ENCODE measurements at places on chromosomes 5 and 9. TPM values are rescaled to one million over a fixed set of nuclear protein-coding genes. Genes with fewer than 3 reads are reported as not detected.

GRCh38 chr9:86361176-86361575 is 7.0 kb upstream of the TUT7 start:
- DNase-seq, result no peak

- no peak for DNase-seq
These were observed 306.2 kb upstream of the PUM3 start for GRCh38 chr9:3150074-3150473.

GRCh38 chr5:135373736-135374515 is 25.1 kb downstream of the MACROH2A1 start:
- no peak for DNase-seq

DNA sequence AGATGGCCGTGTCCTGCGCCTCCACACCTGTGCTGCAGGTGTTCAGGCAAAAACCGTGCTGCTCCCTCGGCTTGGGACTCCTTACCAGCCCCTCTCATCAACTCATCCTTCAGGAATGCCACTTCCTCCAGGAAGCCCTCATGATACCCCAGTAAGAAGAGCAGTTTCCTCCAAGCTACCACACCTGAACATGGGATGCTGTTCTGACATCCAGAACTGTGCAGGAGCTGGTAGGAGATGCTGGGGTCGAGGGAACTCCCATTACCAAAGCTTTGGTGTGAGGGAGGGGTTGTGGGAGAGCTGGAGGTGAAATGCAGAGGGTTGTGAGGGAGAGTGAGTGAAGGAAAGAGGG is 18.9 kb downstream of the CARD19 start:
- no peak for DNase-seq

GRCh38 chr5:173839117-173839713 is 48.9 kb upstream of the CPEB4 start:
- no peak for DNase-seq

DNA sequence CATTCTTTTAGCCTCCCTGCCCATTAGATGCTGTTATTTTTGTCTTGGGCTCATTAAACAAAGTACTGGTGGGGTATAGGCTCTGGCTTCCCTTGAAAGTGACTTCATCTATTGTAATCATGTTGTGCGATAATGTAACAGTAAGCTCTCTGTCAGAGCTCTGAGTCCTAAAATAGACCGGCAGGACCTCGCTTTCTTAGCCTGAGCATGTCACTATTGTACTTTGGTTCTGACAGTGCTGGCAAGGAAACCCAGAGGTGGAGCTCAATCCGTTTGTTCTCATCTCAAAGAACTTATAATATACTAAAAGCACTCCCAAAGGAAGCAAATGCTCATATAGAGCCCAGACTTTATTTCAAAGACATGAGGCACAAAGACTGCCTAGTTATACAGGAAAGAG is 339.1 kb upstream of the CCNH start:
- no peak for DNase-seq

- peak; percentile 61 for DNase-seq
These were observed 15.3 kb downstream of the TRMO start for GRCh38 chr9:97907046-97907445.

DNA sequence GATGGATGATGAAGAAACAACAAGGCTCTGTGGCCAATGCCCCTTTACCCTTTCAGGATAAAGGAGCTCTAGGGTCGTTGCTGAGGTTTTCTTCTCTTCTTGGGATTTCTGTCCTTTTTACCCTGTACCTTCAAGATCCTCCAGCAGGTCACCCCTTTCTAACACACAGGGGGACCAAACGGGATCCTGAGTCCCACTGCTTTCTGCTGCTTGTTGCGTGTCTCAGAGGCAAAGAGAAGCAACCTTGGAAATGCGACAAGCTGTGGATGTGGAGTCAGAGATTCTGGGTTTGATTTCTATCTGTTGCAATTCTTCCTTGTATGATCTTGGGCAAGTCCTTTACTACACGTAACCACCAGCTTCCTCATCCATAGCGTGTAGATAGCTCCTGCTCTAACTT is 20.5 kb downstream of the GLRA1 start:
- DNase-seq, result no peak

DNA sequence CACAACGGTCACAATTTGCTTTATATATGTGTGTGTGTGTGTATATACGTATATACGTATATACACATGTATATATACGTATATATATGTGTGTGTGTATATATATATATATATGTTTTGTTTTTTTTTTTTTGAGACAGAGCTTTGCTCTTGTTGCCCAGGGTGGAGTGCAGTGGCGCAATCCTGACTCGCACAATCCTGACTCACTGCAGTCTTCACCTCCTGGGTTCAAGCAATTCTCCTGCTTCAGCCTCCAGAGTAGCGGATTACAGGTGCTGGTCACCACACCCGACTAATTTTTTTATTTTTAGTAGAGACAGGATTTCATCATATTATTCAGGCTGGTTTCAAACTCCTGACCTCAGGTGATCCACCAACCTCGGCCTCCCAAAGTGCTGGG is 3.1 kb downstream of the RNF38 start:
- DNase-seq, result no peak

- no peak for DNase-seq
These were observed 97.4 kb downstream of the TMC1 start for GRCh38 chr9:72618811-72619210.

DNA sequence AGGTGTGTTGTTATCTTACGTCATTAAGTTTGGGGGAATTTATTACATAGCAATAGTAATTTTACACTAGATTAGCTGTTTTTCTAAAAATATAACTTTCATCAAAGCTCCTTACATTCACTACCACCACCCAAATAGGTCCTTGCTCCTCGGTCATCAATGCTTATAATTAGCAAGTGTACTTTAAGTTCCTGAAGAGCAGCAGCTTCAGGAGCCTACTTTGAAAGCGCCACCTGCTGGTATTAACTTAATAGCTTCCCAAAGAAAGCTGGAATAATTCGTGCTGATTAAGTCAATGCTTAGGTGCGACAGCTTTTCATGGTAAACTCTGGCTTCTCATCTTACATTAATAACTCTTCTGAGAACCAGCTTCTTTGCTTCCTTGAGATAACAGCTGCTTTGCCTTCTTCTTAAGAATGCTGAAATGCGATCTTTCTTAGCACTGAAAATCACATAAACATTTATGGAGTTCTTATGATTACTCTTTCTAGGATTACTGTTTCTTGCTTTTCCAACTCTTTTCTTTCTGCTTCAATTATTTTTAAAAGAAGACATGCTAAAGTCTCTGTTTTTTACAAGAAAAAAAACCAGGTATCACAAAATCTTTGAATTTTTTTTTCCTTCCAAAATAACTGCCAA is 10.0 kb upstream of the C5 start:
- no peak for DNase-seq

- DNase-seq, result no peak
These were observed 24.7 kb upstream of the LECT2 start for GRCh38 chr5:135979510-135979909.

GRCh38 chr9:104091708-104092107 is 2.4 kb upstream of the SMC2 start:
- no peak for DNase-seq

DNA sequence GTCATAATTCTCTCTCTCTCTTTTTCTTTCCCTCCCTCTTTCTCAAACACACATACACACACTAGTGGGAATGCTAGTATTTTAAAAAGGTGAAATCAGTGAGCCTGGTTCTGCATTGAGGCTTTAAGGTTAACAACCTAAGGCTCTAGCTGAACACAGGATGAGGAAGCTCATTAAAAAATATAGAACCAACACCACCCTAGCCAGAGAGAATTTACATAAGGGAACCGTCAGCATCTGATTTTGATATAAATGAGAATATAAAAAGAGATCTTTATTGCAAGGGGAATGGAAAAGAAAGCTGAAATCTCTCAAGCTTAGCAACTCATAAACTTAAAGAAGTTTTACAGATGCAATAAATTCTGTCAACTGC is 100.5 kb downstream of the MAMDC2 start:
- DNase-seq, result no peak

DNA sequence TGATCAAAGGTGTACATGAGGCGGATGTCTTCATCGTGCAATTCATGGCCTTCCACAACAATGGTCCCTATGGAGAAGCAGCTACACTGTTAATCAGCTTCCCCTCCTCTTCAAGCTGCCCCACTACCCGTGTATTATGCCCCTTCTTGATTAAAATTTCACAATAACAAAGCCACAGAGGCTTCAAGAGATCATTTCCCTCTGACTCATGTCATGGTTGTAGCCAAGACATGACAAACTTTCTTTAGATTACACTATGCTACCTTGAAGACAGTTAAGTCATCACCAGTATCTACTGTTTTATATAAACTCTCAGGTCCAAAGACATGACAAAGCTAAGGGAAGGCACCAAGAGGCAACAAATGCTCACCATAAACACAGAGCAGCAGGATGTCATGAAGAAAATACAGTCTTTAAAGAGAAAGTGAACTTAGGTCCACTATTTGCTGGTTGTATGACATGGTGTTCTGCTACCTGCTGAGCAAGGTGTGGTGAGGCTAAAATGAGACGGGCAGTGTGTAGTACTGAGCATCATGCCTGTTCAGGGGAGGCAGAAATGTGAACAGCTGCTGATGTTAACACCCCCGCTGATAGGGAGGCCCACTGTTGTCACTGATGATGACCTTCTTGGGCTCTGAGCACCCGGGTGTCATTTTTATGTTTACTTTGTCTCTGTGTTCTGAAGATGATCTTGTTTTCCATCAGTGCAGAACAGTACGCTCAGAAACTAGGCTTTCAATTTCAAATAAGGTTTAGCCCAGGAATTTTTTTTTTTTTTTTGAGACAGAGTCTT is 48.3 kb downstream of the IARS1 start:
- DNase-seq, result no peak

GRCh38 chr5:74579215-74579614 is 61.3 kb downstream of the ENC1 start:
- no peak for DNase-seq

- no peak for DNase-seq
These were observed 16.3 kb downstream of the AKNA start for GRCh38 chr9:114371343-114371944.

- DNase-seq, result no peak
These were observed 201.2 kb downstream of the EBF1 start for GRCh38 chr5:158898185-158899177.

GRCh38 chr5:131952301-131952857 is 6.9 kb upstream of the MEIKIN start:
- DNase-seq, result no peak

DNA sequence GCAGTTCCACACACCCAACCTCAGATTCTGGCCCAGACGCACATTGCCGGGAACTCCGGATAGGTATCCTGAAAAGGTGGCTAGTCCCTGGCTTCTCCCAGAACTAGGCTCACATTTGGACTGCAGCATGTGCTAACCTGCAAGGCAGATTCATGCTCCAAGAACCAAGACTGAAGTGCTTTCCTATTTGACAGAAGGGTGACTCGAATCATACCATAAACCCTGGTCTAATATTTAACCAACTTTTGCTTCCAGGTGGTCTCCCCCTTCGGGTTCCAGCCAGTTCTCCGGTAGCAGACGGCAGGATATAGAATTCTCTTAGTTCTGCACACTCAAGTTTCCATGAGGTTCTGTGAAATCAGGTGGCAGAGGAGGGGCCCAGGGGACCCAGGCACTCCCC is 7.6 kb downstream of the PTGES start:
- no peak for DNase-seq

DNA sequence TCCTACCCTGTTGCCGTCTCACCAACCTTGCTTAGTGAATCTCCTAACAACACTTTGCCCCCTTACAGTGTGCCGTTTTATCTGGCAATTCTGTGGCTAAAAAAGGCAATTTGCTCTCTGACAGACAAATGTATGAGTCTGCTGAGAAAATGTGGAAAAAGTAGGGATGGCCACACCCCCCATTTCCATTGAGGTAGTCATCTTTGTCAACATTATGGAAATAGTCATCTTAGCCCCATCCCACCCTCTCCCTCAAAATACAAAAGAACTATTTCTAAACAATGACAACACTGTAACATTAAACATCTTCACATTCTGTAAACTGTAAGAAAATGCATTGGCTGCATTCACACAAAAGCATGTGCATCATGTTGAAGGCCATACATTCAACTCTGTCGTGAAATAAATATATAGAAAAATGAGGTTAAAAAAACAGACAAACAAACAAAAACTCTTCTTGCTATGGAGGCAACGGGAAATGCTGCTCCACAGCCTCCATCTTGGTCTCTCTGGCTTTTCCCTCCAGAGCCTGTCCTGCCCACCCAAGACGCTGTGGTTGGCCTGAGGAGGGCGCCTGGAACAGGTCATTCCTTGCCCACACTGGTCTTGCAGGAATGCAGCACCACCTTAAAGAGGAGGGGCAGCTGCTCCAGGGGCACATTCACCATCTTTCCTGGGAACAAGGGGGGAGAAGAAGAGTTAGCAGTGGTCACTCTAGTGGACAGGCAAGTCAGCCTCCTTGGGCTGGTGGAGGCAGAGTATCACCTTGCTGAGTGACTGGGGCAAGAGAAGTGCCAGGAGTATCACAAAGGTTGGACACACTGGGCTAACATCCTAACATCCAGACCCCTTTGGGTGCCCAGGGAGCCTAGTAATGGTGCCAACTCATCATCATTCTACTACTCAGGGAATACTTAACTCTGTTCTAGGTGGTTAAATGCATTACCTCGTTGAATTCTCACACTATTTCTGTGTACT is 15.2 kb upstream of the NR5A1 start:
- DNase-seq, result no peak

DNA sequence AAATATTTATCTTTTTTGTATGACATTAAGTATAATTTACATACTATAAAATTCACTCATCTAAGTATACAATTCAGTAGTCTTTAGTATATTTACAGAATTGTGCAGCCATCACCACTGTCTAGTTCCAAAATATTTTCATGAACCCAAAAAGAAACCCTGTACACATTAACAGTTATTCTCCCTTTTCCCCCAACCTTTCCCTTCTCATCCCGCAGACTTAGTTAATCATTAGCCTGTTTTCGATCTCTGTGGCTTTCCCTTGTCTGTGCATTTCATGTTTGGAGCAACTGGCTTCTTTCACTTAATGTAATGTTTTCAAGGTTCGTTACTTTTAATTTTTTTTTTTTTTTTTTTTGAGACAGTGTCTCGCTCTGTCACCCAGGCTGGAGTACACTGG is 37.5 kb downstream of the MTREX start:
- DNase-seq, result no peak

Gene ACTBL2
- not detected for total RNA-seq

Gene ENC1
- 5.0 TPM for total RNA-seq

Gene CSF1R
- total RNA-seq, result 23.1 TPM

Gene MCTP1
- total RNA-seq, result 2.1 TPM

Gene FST
- 28.2 TPM for total RNA-seq

Gene FBXL17
- 9.0 TPM for total RNA-seq

Gene ESM1
- total RNA-seq, result 0.31 TPM

Gene SLC6A18
- not detected for total RNA-seq

Gene IL5
- not detected for total RNA-seq

Gene TAF11L7
- not detected for total RNA-seq

Gene IFNA21
- not detected for total RNA-seq
